ENCODE measurements at places on chromosomes 1 and 21.

DNA sequence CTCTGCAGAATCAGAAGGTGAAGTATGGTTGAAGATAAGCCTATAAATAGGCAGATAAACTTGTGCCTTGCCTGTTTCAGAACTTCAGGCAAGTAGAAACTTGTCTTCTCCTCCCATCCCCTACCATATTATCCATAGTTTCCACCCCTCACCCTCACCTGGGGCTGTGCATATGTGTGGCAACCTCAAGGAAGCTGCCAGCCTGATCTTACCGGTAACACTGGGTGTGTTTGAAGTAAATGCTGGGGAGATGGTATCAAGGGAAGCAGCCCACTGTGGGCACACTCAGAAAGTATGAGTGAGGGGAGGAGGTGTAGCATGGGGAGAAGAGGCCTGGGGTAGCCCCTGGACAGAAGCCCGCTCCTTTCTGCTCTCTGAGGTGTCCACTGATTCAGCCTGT is 14.5 kb downstream of the VANGL2 start:
- DNase-seq, result no peak

- DNase-seq, result no peak
Observed at GRCh38 chr1:19009882-19010321, 53.4 kb upstream of the IFFO2 start.

DNA sequence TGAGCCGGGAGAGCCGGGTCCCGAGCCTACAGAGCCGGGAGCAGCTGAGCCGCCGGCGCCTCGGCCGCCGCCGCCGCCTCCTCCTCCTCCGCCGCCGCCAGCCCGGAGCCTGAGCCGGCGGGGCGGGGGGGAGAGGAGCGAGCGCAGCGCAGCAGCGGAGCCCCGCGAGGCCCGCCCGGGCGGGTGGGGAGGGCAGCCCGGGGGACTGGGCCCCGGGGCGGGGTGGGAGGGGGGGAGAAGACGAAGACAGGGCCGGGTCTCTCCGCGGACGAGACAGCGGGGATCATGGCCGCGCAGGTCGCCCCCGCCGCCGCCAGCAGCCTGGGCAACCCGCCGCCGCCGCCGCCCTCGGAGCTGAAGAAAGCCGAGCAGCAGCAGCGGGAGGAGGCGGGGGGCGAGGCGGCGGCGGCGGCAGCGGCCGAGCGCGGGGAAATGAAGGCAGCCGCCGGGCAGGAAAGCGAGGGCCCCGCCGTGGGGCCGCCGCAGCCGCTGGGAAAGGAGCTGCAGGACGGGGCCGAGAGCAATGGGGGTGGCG is 371 bp downstream of the ARID1A start:
- DNase-seq, result no peak

- DNase-seq, result no peak
Observed at GRCh38 chr1:110605446-110605845, 712 bp downstream of the KCNA2 start.

DNA sequence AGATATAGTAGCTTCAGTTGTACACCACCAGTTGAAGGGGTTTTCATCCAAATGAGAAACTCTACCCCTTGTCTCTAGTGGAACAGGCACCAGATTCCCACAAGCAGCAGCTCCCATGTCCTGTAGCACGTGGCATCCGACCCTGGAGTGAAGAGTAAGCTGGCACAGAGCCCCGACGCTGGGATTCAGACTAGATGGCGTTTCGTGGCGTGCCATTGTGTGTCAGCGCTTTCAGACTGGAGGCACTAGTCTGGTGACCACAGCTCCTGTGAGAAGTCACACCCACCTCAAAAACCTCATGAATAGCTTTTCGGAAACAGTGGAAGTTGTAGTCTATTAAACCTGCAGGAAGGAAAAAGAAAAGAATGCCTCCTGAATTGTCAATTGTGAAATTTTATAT is 20.2 kb downstream of the RRAGC start:
- no peak for DNase-seq

- no peak for DNase-seq
Observed at GRCh38 chr1:37167479-37167878, 133.2 kb upstream of the GRIK3 start.

DNA sequence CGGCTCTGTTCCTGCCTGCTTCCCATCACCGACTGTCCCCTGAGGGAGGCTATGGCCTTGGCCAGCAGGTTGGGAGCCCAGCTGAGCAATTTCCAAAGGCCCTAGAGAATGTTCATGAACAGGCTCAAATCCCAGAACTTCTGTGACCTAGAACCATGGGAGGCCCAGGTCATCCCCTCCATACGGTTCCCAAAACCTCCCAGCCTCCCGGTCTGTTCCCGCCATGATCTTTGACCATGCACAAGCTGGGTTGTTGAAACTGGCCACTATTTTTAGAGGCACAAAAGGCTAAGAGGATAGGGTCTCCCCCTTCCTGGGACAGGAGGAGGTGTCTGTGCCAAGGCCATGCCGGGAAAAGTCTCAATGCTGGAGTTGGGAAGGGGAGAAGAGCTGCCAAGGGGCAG is 27.5 kb downstream of the EPHA2 start:
- DNase-seq, result no peak

DNA sequence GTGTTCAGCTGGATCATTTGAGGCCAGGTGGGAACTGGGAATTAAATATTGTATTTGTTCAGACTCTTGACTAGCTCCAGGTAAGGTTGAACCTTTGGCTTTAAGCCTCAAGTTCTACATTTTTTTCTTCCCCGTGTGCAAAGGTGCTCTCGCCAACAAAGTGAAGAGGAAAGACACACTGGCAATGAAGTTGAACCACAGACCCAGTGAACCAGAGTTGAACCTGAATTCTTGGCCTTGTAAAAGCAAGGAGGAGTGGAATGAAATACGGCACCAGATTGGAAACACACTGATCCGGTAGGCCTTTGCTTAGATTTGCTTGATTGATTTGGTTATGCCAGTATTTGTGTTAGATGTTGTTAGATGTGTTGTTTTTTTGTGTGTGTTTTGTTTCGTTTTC is 25.5 kb upstream of the RCC1 start:
- DNase-seq, result no peak

GRCh38 chr1:19087737-19088594 is 122.1 kb downstream of the UBR4 start:
- no peak for DNase-seq

GRCh38 chr1:94642617-94643321 is 101.2 kb upstream of the F3 start:
- no peak for DNase-seq

GRCh38 chr1:89923517-89923916 is 71.4 kb upstream of the ZNF326 start:
- DNase-seq, result no peak

- DNase-seq, result no peak
Observed at GRCh38 chr1:193769651-193770050, 583.2 kb upstream of the B3GALT2 start.

GRCh38 chr1:184158896-184159681 is 107.6 kb downstream of the TSEN15 start:
- DNase-seq, result no peak

DNA sequence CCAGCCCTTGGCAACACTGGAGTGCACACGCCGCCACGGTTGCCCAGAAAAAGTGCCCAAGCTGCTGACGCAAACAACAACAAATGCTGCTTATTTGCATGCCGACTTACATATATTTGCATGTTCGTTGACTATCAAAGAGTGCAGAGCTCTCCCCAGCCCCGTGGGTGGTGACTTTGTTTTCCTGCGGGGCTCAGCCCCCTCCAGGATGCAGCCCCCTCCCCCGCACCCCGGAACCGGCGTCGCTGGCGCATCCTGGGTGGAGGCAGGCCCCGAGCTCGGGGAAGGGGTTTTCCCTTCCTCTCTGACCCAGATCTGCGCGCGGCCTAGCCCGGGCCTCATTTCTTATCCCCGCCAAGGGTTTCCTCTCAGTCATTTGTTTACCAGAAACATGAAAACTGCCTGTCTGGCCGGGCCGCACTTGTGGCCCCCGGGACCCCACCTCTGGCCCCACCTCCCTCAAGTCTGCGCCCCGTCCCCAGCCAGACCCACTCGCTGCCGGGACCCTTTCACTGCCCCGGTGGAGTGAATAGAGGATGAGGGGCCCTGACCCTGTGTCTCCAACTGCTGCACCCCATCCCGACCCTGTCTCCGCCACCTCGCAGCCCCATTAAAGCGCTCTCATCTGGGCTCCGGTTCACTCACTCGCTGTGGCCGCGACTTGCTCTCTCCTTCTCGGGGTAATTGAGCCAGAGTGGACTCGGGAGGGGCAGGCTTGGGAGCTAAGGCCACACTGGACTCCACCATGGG is 5.5 kb downstream of the TNFRSF25 start:
- no peak for DNase-seq

All from NCI-H1105 treated with DMSO at 0.1 percent for 48 hours (cell line).